ENCODE measurements at places on chromosomes 12 and 14.
A peak's percentile ranks its signal among the peaks of the same experiment; 100 is the strongest.

DNA sequence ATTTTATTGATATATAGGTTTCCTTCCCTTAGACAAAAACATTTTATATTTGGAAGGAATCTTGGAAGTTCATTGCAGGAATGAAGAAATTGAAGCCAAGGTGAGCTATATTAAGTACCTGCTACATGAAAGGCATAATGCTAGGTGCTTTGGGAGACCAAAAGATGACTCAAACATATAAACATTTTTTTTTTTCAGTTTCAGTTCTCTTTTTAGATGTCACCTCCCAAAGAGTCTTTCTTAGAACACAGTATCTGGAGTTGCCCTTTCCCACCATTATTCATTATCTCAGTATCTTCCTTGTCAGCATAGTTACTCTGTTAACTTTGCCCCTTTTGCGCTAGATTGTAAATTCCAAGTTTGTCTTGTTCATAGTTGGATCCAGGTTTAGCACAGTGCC is 1.1 kb downstream of the LIN52 start:
- no peak for DNase-seq

DNA sequence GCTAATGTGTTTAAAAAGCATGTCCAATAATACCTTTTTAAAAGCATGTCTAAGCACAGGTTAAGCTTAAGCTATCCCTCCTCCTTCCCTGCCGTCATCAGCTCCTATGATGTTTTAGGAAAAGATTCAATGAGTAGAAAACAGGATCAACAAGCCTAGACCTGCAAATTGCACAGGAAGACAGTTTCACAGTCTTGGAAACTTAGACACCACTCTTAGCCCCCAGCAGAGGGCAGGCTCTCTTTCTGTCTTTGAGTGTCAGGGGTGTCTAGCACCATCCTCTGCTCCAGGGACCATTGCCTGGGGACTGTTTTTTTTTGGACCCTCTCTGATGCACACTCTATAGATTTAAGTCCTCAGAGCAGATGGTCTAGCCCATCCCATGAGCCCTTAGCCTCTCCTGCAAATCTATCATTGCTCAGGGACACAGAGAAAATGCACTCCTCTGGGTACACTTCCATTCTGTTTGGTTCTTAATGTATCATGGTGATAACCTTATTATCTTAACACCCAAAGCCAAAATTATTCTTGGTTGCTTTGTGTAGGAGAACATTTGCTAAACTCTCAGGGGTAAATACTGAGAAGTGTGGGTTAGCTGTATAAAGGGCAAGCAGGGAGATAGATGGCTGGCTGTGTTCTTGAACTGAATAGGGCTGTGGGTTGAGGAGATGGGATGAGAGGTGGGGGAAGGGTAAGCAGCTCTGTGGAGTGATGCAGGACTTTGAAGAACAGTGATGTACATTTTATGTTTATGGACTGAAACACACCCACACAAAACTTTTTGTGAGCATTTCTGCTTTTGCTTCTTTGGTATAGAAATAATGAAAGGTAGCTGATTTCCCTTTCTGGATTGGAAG is 259.9 kb upstream of the DDHD1 start:
- no peak for DNase-seq

- no peak for DNase-seq
These were observed 262.6 kb upstream of the BTG1 start for GRCh38 chr12:92408072-92408900.

DNA sequence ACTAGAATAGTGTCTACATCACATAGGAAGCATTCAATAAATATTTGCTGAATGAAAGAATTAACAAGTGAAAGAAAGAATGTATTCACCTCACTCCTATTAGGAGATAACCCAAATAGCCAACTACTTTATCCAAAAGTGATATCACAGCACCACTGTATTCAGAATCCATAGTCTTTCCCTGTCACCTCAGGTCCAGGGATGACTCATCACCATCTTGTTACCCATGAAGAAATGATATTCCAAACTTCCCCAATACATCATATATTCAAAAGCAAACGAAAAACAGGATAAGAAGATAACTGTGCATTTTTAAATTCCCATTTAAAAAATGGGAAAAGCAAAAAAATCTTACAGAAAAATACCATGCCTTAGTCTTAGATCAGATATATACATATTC is 39.1 kb downstream of the TXNDC16 start:
- DNase-seq: no peak

- no peak for DNase-seq
These were observed 298.0 kb downstream of the RMST start for GRCh38 chr12:97760601-97761000.

DNA sequence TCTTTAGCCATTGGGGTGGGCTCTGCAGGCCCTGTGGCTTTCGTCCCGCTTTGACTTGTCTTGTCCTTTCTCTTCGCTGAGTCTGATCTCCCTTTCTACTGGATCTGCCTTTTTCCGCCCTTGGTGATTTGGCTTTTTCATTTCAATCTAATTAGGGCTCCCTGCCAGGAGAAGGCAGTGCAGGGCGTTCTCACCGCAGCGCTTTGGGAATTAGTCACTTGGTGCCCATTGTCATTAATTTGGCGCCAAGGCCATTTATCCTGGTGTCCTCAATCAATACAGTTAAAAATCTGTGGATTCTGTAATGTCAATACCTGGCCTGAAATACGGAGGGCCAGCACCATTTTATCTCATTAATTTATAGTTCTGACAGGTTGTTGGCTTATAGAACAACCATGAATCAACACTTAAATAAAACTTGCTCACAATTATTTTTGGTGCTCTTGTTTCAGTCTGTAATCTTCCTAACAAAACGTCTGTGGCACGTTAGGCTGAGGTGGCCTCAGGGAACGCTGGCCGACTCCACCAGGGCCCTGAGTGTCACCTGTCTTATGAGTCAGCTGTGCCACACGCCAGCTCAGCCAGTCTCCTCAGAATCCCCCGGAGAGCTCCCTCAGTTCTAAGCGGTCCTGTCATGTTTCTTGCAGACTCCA is 115.7 kb downstream of the BEGAIN start:
- no peak for DNase-seq

DNA sequence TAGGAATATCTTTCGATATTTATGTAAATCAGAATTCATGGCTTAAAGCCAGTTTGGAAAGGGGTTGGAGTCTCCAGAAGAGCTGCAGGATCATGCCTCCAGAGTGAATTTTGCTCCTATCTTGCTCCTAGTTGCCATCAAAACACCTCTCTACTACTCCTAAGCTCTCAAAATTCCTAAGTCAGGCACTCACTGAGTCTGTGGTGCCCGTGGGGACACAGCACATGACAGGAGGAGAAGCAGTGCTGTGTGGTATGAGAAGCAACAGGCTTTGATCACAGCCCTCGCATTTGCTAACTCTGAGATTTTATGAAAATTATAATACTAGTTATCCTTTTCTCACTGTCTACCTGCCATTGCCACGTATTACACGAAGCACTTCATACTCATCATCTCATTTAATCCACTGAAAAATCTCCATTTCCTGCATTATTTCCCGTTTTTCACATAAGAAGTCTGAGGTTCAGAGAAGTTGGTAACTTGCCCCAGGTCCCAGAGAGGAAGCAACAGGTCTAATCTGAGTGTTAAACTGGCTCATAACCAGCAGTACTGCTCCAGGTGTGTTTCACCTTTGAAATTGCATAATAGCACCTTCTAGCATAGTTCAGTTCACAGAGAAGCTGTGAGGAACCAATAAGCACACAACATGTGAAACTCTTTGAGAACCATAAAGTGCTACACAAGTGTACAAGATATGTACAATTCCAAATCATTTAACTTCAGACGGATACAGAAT is 33.1 kb upstream of the SLC35F4 start:
- DNase-seq: no peak

DNA sequence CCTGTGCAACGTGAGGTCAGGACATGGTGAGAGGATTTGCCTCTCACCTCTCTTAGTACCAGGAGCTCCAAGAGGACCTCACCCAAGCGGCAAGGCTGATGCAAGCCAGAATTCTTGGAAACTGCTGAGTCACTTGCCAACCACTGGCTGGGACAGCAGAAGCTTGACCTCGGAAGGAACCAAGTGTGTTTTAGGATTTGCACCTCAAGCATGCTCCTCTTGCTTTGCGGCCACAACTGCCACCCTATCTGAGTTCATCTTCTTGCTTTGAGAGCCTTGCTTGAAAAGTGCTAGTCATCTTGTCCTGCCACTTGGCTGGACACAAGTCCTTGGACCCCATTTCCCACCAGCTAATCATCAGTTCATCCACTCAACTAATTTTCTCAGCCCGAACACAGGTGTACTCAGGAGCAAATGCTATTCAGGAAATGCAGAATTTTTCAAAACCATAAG is 195.8 kb downstream of the SLC25A21 start:
- no peak for DNase-seq

GRCh38 chr14:73785834-73786635 is 65.6 kb upstream of the PTGR2 start:
- no peak for DNase-seq

- DNase-seq: no peak
These were observed 33.1 kb upstream of the YBX3 start for GRCh38 chr12:10756194-10756593.

- no peak for DNase-seq
These were observed 190.6 kb downstream of the TTC8 start for GRCh38 chr14:89015016-89015415.

DNA sequence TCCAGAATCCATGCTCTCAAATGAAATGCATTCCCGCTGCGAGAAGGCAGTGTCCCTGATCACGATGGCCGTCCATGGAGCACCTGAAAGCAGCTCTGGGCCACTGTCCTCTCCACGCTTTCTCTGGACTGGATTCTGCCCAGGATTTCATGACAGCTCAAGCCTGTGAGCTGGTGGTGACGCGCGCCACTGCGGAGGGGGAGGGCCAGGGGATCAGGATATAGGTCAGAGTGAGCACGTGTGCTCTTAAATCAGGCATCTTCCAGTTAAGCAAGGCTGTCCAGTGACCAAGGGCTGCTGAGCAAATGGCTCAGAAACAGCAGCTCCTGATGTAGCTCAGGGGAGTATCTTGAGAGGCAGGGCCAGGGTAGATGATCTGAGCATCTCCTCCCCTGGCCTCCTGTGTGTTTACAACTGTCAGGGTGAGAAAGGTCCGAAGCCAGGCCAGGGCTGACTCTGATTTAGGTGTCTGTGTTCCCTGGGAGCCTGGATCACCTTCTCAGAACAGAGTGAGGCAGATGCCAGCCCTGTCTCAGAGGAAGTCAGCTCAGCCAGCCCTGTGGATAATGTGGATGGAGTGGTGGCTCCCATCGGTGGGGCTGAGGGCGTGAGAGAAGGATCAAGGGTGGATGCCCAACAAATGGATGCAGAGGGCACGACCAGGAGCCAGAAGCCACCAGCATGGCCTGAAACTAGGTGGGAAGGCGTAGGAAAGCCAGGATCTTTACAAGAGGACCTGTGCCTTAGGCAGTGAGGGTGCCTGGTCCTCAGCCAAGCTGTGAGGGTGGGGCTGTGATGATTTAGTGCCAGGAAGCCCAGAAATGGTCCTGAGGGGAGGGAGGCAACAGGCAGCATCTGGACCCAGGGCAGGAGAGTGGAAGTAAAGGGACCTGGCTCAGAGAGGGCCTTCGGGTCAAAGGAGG is 55.3 kb downstream of the ELK3 start:
- no peak for DNase-seq

GRCh38 chr12:55707841-55708694 is at the start of gene ITGA7:
Gene ITGA7 (minus strand): TSS chr12:55707904. CDS start chr12:55707682, 222 bp downstream.
- peak; percentile 87 for DNase-seq

DNA sequence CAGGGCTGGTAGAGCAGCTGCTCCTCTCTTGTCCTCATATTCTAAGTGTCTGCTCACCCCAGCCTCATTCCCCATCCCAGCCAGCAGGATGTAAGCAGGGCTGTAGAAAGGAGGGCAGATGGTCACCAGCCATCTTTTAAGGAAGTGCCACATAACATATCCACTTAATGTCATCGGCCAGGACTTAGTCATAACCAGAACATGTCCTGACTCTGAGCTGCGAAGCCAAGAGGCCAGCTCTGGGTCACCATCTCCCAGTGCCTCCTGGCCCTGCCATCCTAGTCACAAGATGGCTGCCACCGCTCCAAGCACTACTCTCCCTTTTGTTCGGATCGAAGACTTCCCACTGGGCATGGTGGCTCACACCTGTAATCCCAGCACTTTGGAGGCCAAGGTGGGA is 123.9 kb downstream of the PLXNC1 start:
- DNase-seq: no peak

Measured in left forelimb (tissue), 1 donor.